Neural cell (in vitro differentiated cells): ENCODE measurements at places on chromosomes 4 and X. TPM values are rescaled to one million over a fixed set of nuclear protein-coding genes. Genes with fewer than 3 reads are reported as not detected.

The MGARP gene
- polyA plus RNA-seq, result 1.3 and 1.9 TPM in 2 replicates

The MEPE gene
- not detected in 2 replicates for polyA plus RNA-seq

The ZNF732 gene
- polyA plus RNA-seq, result 0.26 TPM in 1 of 2 replicates, not detected in the other

The DMP1 gene
- 0.20 and 0.48 TPM in 2 replicates for polyA plus RNA-seq

The TBC1D9 gene
- polyA plus RNA-seq, result 42.8 and 46.8 TPM in 2 replicates

The AFM gene
- not detected in 2 replicates for polyA plus RNA-seq

The GAB3 gene
- polyA plus RNA-seq, result 0.06 TPM in 1 of 2 replicates, not detected in the other

The SYTL5 gene
- polyA plus RNA-seq, result 0.80 and 1.0 TPM in 2 replicates

The RS1 gene
- polyA plus RNA-seq, result not detected in 2 replicates

The NLRP2B gene
- polyA plus RNA-seq, result not detected in 2 replicates

The AKAP14 gene
- 4.2 TPM in 1 of 2 replicates, not detected in the other for polyA plus RNA-seq

The LRPAP1 gene
- 91.1 and 123 TPM in 2 replicates for polyA plus RNA-seq

The LIAS gene
- polyA plus RNA-seq, result 20.8 and 24.6 TPM in 2 replicates

The SLC34A2 gene
- polyA plus RNA-seq, result not detected in 2 replicates

The GJB1 gene
- polyA plus RNA-seq, result 0.18 TPM in 1 of 2 replicates, not detected in the other

The TMPRSS11F gene
- not detected in 2 replicates for polyA plus RNA-seq

The SPACA5 gene
- not detected in 2 replicates for polyA plus RNA-seq

The ZNF630 gene
- polyA plus RNA-seq, result 1.5 and 2.3 TPM in 2 replicates

The AP1S2 gene
- 127 and 160 TPM in 2 replicates for polyA plus RNA-seq

The ATOH1 gene
- 0.22 TPM in 1 of 2 replicates, not detected in the other for polyA plus RNA-seq

The MED12 gene
- 5.6 and 28.2 TPM in 2 replicates for polyA plus RNA-seq
